ENCODE measurements at places on chromosomes 6 and 20. TPM values are rescaled to one million over a fixed set of nuclear protein-coding genes. Genes with fewer than 3 reads are reported as not detected.

DNA sequence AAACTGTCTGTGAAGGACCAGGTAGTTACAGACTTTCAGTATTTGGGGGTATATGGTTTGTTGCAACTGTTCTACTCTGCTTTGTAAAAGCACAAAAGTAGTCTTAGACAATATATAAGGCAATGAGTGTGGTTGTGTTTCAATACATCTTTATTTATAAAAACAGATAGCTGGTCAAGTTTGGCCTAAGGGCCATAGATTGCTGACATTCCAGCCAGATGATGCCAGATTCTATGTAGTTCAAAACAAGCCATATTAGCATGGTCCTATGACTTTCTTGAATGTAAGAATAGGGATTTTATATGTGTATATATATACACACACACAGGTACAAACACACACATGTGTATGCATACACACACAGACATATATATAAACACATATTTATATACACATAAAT, 201.8 kb downstream of the GRIK2 start:
- peak; percentile 31 for DNase-seq

DNA sequence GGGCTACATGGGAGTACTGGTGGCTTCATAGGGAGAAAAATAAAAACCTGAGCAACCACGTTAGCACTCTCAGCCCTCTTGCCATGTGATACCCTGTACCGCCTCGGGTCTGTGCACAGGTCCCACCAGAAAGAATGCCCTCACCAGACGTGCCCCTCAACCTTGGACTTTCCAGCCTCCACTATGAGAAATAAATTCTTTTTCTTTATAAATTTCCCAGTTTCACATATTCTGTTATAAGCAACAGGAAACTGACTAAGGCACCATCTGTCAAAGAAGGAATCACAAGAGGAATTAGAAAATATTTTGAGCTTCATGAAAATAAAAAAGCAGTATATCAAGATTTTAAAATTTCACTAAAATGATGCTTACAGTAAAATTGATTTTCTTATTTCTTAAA, 168.4 kb upstream of the BMP5 start:
- no peak for DNase-seq

GRCh38 chr6:157656437-157656997, 166.5 kb upstream of the SNX9 start:
- DNase-seq = peak; percentile 38

- DNase-seq = peak; percentile 34
These were observed 236.0 kb downstream of the ADGRG6 start for GRCh38 chr6:142537612-142538478.

DNA sequence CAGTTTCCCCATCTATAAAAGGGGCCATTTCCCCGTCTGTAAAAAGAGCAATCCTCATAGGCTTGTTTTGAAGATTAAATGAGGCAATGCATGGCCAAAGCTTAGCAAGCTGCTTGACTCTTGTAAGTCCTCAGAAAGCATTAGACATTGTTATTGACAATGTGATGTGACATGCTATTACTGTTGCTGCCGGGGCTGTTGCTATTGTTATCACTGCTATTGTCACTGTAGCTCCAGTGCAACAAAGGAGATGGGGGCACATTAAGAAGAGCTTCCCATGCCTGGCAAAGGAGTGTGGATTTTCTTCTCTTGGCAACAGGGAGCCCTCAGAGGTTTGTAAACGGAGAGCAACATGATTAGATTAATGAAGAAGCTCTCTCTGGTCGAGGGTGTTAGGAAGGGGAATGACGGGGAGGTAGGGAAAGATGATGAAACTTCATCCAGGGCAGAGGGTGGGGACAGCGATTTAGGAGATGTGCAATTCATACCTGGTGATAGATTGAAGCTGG, 33.1 kb upstream of the FAM83D start:
- no peak for DNase-seq

DNA sequence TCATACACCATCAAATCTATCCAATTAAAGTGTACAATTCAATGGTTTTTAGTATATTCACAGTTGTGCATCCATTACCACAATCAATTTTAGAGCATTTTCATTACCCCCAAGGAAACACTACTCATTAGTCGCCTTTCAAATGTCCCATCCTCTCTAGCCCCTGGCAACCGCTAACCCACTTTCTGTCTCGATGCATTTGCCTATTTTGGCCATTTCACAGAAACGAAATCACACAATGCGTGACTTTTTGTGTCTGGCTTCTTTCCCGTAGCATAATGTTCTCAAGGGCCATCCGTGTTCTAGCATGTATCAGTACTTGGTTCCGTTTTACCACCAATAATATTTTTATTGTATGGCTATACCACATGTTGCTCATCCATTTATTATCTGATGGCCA, 51.7 kb downstream of the PPP1R3G start:
- no peak for DNase-seq

- peak; percentile 34 for DNase-seq
These were observed 143.8 kb downstream of the LPA start for GRCh38 chr6:160520043-160520904.

Gene SRSF6
- polyA plus RNA-seq = 134 TPM

DNA sequence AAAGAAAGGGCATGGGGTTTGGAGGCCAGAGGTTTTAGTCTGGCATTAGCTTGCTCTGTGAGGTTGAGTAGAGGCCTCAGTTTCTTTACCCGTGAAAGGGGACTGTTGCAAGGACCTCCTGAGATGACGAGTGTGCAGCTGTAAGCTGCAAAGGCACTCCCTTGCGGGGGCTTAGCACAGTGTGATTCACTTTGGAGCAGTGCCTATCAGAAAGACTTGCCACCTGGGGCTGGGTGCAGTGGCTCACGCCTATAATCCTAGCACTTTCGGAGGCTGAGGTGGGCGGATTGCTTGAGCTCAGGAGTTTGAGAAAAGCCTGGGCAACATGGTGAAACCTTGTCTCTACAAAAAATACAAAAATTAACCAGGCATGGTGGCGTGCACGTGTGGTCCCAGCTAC, 7.5 kb upstream of the BAK1 start:
- DNase-seq = no peak

Gene EYA2
- 5.4 TPM for polyA plus RNA-seq

Gene PTCRA
- polyA plus RNA-seq = not detected

DNA sequence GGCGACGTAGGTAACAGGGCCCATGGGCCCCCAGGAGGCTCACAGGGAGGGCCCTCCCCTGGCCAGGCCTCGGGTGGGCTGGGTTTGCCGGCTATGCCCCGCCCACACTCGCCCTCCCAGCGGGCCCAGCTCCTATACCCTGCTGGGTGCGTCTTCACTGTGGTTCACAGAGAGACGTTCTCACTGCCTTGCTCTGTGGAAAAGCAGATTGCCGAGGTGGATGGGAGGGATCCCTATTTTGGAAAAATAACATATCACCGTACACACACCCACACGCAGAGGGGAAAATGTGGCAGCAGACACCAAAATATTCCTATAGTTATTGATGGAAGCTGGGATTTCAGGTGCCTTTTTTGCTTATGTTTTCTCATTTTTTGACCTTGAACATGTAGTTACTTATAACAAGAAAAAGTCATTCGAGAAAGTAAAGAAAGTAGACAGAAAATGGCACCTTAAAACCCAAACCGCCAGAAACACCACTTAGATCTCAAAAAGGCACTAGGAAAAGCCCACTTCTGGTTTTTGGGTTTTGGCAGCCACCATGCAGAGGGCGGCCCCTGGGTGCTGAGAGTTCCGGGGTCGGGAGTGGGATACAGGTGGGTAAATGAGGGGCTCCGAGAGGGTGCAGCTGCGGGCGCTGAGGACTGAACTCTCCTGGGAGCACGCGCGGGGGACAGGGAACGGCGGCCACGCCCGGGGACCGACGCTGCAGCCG, 49.4 kb downstream of the TMEM242 start:
- peak; percentile 9 for DNase-seq

Gene SIGLEC1
- polyA plus RNA-seq = not detected

- peak; percentile 80 for DNase-seq
These were observed 3.9 kb upstream of the TRIM39 start for GRCh38 chr6:30322527-30323501.

DNA sequence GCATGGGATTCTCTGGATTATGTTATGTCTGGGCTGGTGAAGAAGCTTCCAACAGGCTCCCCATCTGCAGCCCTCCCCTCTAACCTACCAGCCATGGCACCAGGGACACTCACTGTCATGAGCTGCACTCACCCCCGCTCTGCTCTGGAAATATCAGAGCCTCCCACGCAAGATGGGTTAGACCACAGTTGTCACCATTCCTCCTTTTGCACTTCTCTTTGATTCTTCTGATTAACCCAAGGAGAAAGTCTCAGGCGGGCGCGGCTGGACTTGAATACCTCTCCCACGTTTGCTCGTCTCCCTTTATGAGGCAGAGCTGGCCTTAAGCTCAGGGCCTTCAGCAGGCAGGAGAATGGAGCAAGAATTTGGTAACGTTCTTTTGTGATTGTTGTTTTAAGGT, 128.1 kb downstream of the CEBPB start:
- no peak for DNase-seq

GRCh38 chr6:47308198-47308517, 1.5 kb downstream of the TNFRSF21 start:
- DNase-seq = no peak

- DNase-seq = no peak
These were observed 120.4 kb upstream of the GGTLC1 start for GRCh38 chr20:24109008-24109407.

DNA sequence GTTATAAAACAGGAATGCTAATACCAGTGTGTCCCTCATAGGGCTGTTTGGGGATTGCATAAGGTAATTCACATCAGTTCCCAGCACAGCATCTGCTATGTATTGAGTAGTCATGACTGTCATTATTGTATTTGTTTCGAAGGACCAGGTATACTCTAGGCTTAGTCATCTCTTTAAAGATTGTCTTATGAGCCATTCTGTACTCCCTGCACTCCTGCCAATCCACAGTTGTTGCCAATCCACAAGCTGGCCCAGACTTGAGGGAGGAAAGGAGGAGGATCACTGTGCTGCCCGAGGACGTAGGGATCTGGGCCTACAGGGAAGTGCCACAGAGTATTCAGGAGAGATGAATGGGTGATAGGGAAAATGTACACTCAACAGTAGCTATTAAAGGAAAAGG, 113.0 kb upstream of the TIAM2 start:
- peak; percentile 15 for DNase-seq

Gene PDCD2
- 48.8 TPM for polyA plus RNA-seq

DNA sequence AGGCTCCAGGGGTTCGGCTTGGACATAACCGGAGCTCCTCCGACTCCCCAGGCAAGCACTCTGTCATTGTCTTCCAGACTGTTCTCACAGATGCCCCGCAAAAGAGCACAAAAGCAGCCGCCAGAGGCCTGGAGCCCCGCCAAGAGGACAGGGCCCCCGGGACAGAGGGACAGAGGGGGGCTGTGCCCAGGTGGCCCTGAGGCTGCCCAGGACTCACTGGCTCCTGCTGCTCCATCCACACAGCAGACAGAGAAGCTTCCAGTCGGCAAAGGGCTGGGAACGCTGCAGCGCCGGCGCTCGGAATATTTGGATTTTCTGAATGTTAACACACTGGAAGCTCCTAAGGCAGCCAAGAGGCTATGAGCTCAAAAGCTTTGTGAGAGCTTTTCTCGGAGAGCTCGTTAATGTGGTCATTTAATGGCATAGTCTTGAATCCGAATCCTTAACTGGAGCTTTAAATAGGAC, 68.0 kb upstream of the QKI start:
- no peak for DNase-seq

GRCh38 chr20:12293900-12294299, 376.2 kb downstream of the BTBD3 start:
- no peak for DNase-seq

Gene MATN4
- 0.13 TPM for polyA plus RNA-seq

Gene BPIFB4
- not detected for polyA plus RNA-seq

All from IMR-90 (cell line).